ENCODE measurements at places on chromosomes 12 and 14. TPM values are rescaled to one million over a fixed set of nuclear protein-coding genes. Genes with fewer than 3 reads are reported as not detected.

- no peak for DNase-seq
- H3K4me3 ChIP-seq = no peak overlapping the region
- H3K4me1 ChIP-seq = peaks cover 15% of the 10 kb centered on the region
- H3K27ac ChIP-seq = no peak overlapping the region
- H3K27me3 ChIP-seq = no peaks in the 10 kb centered on the region
Measured at GRCh38 chr12:131603939-131604795, 106.7 kb upstream of the SFSWAP start.

DNA sequence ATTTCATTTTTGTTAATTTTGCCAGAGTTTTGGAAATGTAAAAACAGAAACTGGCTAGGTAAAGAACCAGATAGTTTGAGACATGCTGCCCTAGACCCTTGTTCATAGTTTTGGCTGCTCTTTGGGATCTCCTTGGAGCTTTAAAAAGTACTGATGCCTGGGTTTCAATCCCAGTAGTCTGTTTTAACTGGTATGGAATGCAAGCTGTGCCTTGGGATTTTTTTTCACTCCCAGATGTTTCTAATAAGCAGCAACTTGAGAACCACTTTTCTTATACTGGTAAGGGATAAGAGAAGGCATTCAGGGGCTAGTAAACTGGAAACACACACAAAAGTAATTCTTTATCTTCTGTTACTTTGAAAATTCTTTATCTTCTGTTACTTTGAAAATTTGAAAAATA lies 18.8 kb downstream of the SLC35F4 start:
- no peak for DNase-seq
- no peaks in the 10 kb centered on the region for H3K4me1 ChIP-seq
- no peaks in the 10 kb centered on the region for H3K36me3 ChIP-seq
- no peak overlapping the region for H3K27ac ChIP-seq
- H3K27me3 ChIP-seq = no peaks in the 10 kb centered on the region

- DNase-seq = peak; percentile 87
- peaks cover 14% of the 10 kb centered on the region for H3K27me3 ChIP-seq
- H3K36me3 ChIP-seq = no peaks in the 10 kb centered on the region
Measured at GRCh38 chr12:4145990-4146859, 127.3 kb upstream of the CCND2 start.

- H3K27ac ChIP-seq = no peak overlapping the region
- no peaks in the 10 kb centered on the region for H3K27me3 ChIP-seq
- H3K36me3 ChIP-seq = no peaks in the 10 kb centered on the region
- H3K4me3 ChIP-seq = no peak overlapping the region
- DNase-seq = peak; percentile 79
Measured at GRCh38 chr12:107282628-107283027, 189.3 kb upstream of the CRY1 start.

- H3K27ac ChIP-seq = peak overlapping the region; percentile 45
- DNase-seq = peak; percentile 93
- H3K27me3 ChIP-seq = no peaks in the 10 kb centered on the region
- H3K36me3 ChIP-seq = no peaks in the 10 kb centered on the region
- no peak overlapping the region for H3K4me3 ChIP-seq
- peaks cover 72% of the 10 kb centered on the region for H3K4me1 ChIP-seq
Measured at GRCh38 chr12:116222358-116222757, 55.1 kb downstream of the MED13L start.

The PRB2 gene
- not detected for total RNA-seq

DNA sequence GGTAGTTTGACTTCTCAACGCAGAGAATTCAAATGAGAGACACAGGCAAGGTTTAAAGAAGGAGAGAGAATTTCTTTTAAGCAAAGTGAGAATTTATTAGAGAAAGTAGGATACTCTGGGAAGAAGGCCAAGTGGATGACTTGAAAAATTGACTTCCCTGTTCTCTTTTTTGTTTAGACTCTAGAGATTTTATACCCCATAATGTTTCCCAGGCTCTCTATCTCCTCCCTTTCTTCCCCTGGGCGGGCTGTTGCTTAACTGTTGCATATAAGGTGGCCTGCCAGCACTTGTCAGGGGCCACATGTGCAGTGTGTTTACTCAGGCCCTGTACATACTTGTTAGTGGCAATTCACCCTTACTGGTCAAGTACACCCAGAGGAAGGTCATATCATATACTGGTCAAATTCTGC lies 403.7 kb downstream of the SLC6A15 start:
- H3K36me3 ChIP-seq = no peaks in the 10 kb centered on the region
- no peaks in the 10 kb centered on the region for H3K27me3 ChIP-seq
- DNase-seq = no peak

DNA sequence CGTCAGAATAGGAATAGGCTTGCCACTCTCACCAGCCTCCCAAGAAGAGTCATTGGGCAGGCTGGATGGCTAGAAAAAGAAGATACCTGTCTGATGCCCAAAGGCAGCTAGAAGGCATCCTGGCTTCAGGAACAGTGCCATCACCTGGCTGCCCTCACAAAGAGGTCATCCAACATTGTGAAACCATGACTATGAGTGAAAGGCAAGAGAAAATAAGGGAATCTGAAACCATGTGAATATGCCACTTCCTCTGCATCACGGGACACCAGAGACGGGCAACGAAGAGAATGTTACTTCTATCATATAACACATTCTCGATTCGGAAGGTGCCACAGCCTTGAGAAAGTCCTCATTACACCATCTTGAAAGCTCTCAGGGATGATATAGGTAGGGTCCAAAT lies 182.0 kb downstream of the DAD1 start:
- H3K4me1 ChIP-seq = no peaks in the 10 kb centered on the region
- H3K27me3 ChIP-seq = no peaks in the 10 kb centered on the region
- no peak for DNase-seq
- H3K27ac ChIP-seq = no peak overlapping the region
- no peaks in the 10 kb centered on the region for H3K36me3 ChIP-seq
- no peak overlapping the region for H3K4me3 ChIP-seq

The ACRBP gene
- total RNA-seq = 6.2 TPM

GRCh38 chr12:28583701-28584261 lies 393.5 kb downstream of the CCDC91 start:
- DNase-seq = no peak
- H3K27ac ChIP-seq = no peak overlapping the region
- H3K27me3 ChIP-seq = no peaks in the 10 kb centered on the region
- H3K4me3 ChIP-seq = no peak overlapping the region
- no peaks in the 10 kb centered on the region for H3K36me3 ChIP-seq

GRCh38 chr14:49512147-49512551 lies 74.0 kb downstream of the RPS29 start:
- H3K27me3 ChIP-seq = no peaks in the 10 kb centered on the region
- no peaks in the 10 kb centered on the region for H3K36me3 ChIP-seq
- no peak for DNase-seq
- no peak overlapping the region for H3K4me3 ChIP-seq
- H3K27ac ChIP-seq = no peak overlapping the region

GRCh38 chr12:107435520-107435919 lies 250.1 kb upstream of the PWP1 start:
- H3K27me3 ChIP-seq = no peaks in the 10 kb centered on the region
- no peak for DNase-seq
- H3K4me3 ChIP-seq = no peak overlapping the region
- H3K27ac ChIP-seq = no peak overlapping the region
- H3K36me3 ChIP-seq = no peaks in the 10 kb centered on the region

DNA sequence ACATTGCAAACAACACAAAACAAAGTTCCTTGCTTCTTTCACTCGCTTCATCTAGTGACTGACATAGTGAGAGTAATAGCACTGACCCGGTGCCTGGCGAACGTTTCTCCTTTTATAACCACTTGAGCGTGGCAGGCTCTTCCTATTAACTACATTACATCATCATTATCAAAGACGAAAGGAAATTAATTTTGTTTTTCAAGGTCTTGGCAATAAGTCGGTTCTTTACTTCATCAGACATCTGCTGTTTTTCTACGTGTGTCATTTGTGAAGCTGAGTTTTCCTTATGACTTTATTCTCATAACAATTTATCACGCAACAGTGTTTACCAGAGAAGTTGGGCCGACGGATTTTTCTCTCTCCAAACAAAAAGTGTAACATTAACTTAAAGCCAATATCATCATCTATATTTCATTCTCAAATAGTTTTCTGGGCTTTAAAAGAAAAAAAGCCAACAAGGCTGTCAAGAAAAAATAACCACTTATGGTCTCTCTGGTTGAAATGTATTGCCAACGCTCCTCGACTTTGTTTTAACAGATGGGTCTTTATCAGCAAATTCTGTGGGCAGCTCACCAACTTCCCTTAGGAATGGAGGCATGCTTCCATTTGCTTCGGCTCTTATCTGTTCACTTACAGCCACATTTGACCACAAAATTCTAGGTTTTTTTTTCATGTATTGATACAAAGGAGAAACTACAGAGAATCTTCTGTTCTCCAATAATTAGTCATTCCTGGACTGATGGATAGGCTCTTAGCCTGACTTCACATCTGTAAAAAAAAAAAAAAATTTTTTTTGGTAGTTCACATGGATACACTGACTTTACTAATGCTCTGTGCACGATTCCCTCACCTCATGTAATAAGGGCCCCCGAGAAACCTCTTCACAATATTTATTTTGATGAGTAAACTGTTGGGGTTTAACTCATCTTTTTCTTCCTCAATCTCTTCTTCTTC lies 97.1 kb upstream of the CDKN3 start:
- H3K36me3 ChIP-seq = no peaks in the 10 kb centered on the region
- H3K27ac ChIP-seq = no peak overlapping the region
- H3K27me3 ChIP-seq = no peaks in the 10 kb centered on the region
- no peak overlapping the region for H3K4me3 ChIP-seq
- no peaks in the 10 kb centered on the region for H3K4me1 ChIP-seq

DNA sequence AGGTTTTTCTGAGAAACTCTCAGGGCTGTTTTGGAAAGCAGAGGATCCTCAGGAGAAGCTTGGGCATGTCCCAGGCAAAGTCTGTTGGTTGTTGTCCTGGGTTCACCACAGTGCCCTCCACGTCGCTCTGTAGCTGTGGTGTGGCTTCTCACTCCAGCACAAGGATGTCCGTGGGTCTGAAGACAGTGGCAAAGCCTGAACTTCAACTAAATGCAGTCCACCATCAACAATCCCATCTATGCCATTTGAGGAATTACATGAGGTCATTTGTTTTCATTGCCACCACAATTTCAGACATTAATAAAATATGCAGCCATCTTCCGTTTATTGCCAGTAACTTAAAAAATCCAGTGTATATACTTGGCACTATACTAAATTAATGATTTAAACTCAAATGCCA lies 272.1 kb downstream of the LRIG3 start:
- H3K4me1 ChIP-seq = no peaks in the 10 kb centered on the region
- no peaks in the 10 kb centered on the region for H3K36me3 ChIP-seq

The RNASE7 gene
- not detected for total RNA-seq

The FGD6 gene
- total RNA-seq = 33.5 TPM

GRCh38 chr14:81324011-81324410 lies 76.1 kb downstream of the STON2 start:
- no peaks in the 10 kb centered on the region for H3K36me3 ChIP-seq
- no peaks in the 10 kb centered on the region for H3K4me1 ChIP-seq
- DNase-seq = no peak
- H3K27me3 ChIP-seq = peaks cover 12% of the 10 kb centered on the region

DNA sequence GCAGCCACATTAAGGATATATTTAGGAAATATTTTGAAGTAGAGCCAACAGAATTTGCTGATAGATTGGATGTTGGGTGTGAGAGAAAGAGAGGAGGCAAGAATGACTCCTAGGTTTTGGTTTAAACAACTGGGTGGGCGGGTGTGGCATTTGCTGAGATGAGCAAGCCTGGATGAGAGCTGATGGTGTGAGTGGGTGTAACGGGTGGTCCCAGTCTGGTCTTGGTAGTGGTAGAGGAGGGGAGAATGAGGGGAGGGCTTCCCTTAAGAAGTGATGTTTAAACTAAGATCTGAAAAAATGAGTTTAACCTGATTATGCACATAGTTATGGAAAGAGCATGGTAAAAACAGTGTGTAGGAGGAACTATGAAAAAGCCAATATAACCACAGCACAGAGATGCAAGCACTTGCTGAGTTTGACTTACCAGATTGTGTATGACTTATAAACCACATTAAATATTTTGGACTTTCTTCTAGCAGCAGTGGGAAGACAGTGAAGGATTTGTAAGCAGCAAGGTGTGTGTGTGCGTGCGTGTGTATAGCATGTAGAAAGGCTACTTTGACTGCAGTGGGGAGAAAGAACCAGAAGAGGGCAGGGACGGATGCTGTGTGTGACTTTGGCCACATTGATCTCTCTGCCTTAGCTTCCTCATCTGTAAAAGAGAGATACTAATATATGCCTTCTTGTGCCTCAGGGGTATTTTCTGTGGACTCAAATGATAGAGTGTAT lies 139.7 kb downstream of the PRIMA1 start:
- no peaks in the 10 kb centered on the region for H3K36me3 ChIP-seq
- H3K27me3 ChIP-seq = no peaks in the 10 kb centered on the region
- no peak overlapping the region for H3K4me3 ChIP-seq

The ZNF26 gene
- total RNA-seq = 9.6 TPM

The UNC119B gene
- total RNA-seq = 30.8 TPM

GRCh38 chr12:65895759-65896656 lies 71.7 kb downstream of the HMGA2 start:
- H3K27me3 ChIP-seq = no peaks in the 10 kb centered on the region
- DNase-seq = no peak
- H3K4me3 ChIP-seq = peak overlapping the region; percentile 3
- peaks cover 21% of the 10 kb centered on the region for H3K4me1 ChIP-seq

DNA sequence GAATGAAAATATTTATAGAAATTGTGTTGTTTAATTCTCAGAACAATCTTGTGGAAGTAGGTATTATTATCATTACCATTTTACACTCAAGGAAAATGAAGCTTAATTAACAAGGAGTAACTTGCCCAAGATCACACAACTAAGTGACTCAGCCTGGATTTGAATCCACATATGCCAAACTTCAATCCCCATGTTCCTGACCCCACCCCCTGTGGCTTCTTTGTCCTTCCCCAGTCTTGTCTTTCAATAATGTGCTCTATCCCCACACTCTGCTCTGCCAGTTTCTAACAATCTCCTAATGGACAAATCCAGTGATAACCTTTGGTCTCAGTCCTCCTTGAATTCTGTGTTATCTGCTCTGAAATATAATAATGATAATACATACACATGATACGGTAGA lies 355.2 kb downstream of the BMP4 start:
- no peak for DNase-seq
- H3K27ac ChIP-seq = no peak overlapping the region
- H3K27me3 ChIP-seq = no peaks in the 10 kb centered on the region
- H3K4me1 ChIP-seq = no peaks in the 10 kb centered on the region
- no peaks in the 10 kb centered on the region for H3K36me3 ChIP-seq

- H3K27me3 ChIP-seq = no peaks in the 10 kb centered on the region
- H3K4me3 ChIP-seq = no peak overlapping the region
- H3K4me1 ChIP-seq = peaks cover 31% of the 10 kb centered on the region
- no peak overlapping the region for H3K27ac ChIP-seq
- no peaks in the 10 kb centered on the region for H3K36me3 ChIP-seq
Measured at GRCh38 chr14:76930549-76930948, 98.0 kb downstream of the IRF2BPL start.

- no peak for DNase-seq
- no peak overlapping the region for H3K27ac ChIP-seq
- H3K4me1 ChIP-seq = peaks cover 12% of the 10 kb centered on the region
- no peaks in the 10 kb centered on the region for H3K36me3 ChIP-seq
Measured at GRCh38 chr12:16387919-16388318, 40.5 kb downstream of the MGST1 start.

The VRTN gene
- total RNA-seq = not detected

GRCh38 chr12:46300910-46301309 lies 32.1 kb upstream of the SLC38A1 start:
- H3K27me3 ChIP-seq = no peaks in the 10 kb centered on the region
- no peaks in the 10 kb centered on the region for H3K4me1 ChIP-seq
- no peak overlapping the region for H3K27ac ChIP-seq
- DNase-seq = no peak
- H3K36me3 ChIP-seq = no peaks in the 10 kb centered on the region

- peaks cover 24% of the 10 kb centered on the region for H3K36me3 ChIP-seq
- H3K27ac ChIP-seq = no peak overlapping the region
- no peak overlapping the region for H3K4me3 ChIP-seq
Measured at GRCh38 chr14:67680121-67680602, 5.7 kb upstream of the VTI1B start.

The FAIM2 gene
- 4.1 TPM for total RNA-seq

The HOMEZ gene
- total RNA-seq = 8.3 TPM
